K562 (cell line): ENCODE measurements at places on chromosomes 16 and 17. TPM values are rescaled to one million over a fixed set of nuclear protein-coding genes. Genes with fewer than 3 reads are reported as not detected.

- H3K27me3 ChIP-seq = no peaks in the 10 kb centered on the region
- H3K4me1 ChIP-seq = peaks cover 24% of the 10 kb centered on the region; the same call in 2 of the 3 replicates
- peak overlapping the region; percentile 55; the same call in 2 of the 3 replicates for H3K27ac ChIP-seq
- peaks cover 13% of the 10 kb centered on the region; the same call in 2 of the 3 replicates for H3K36me3 ChIP-seq
Observed at GRCh38 chr17:45021607-45022287, 29.7 kb downstream of the DCAKD start.

GRCh38 chr16:30482366-30482765 is 9.8 kb downstream of the ITGAL start:
- no peak overlapping the region for H3K27ac ChIP-seq
- H3K4me3 ChIP-seq = no peak overlapping the region
- no peaks in the 10 kb centered on the region for H3K27me3 ChIP-seq
- no peaks in the 10 kb centered on the region for H3K36me3 ChIP-seq
- H3K4me1 ChIP-seq = no peaks in the 10 kb centered on the region

GRCh38 chr17:17942846-17943245 is 29.4 kb downstream of the TOM1L2 start:
- H3K27me3 ChIP-seq = no peaks in the 10 kb centered on the region
- peaks cover 13% of the 10 kb centered on the region for H3K4me1 ChIP-seq
- H3K27ac ChIP-seq = no peak overlapping the region
- H3K4me3 ChIP-seq = no peak overlapping the region
- DNase-seq = no peak

RAB37 gene
- polyA plus RNA-seq = not detected in 2 replicates

DNA sequence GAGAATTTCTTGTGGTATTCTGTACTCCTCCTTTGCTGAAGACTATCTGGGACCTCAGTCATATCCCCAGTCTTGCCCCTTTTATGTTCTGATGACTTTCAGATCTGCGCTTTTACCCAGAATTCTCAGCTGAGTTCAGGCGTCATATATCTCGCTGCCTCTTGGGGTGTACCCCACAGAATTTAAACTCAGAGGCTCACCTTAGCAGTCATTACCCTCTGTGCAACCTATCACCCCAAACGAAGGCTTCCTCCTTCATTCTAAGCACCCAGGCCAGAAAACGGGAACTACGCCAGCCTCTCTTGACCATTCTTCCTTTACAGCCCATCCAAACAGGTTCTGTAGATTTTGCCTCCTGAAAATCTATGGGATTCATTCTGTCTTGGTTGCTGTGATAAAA is 574.8 kb upstream of the C16orf82 start:
- H3K4me1 ChIP-seq = no peaks in the 10 kb centered on the region
- no peak for DNase-seq
- H3K27me3 ChIP-seq = no peaks in the 10 kb centered on the region
- H3K4me3 ChIP-seq = no peak overlapping the region
- H3K27ac ChIP-seq = no peak overlapping the region

- H3K36me3 ChIP-seq = peaks cover 8% of the 10 kb centered on the region; the same call in 1 of the 3 replicates
- peaks cover 58% of the 10 kb centered on the region for H3K4me1 ChIP-seq
- DNase-seq = peak; percentile 95
- no peaks in the 10 kb centered on the region for H3K27me3 ChIP-seq
Observed at GRCh38 chr17:48636177-48637018, 10.2 kb upstream of the HOXB9 start.

MRC2 gene
- 8.1 and 11.3 TPM in 2 replicates for polyA plus RNA-seq

- no peak for DNase-seq
- H3K27me3 ChIP-seq = no peaks in the 10 kb centered on the region
- no peaks in the 10 kb centered on the region for H3K4me1 ChIP-seq
Observed at GRCh38 chr16:11685844-11686618, 17.8 kb downstream of the SNN start.

- H3K27me3 ChIP-seq = peaks cover 5% of the 10 kb centered on the region; the same call in 2 of the 3 replicates
- no peaks in the 10 kb centered on the region for H3K4me1 ChIP-seq
- no peak for DNase-seq
- no peak overlapping the region for H3K27ac ChIP-seq
- H3K36me3 ChIP-seq = no peaks in the 10 kb centered on the region
Observed at GRCh38 chr17:77264617-77265230, 124.0 kb downstream of the SEC14L1 start.

DNA sequence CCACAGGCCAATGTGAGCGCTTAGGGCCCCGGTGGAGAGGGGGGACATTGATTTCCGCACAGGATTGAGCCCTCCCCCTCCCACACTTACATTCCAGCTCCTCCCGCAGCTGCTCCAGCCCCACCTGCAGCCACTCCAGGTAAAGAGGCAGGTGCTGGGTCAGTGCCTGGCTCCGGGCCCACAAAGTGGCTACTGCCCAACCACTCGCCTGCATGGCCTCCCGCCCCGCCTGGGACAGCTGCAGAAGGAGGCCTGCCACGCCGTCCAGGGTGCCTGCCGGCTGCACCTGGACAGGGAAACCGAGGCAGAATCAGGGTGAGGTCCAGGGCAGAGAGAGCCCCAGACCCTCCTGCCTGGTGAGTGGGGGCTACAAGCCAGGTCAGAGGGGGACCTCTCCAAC is 46.3 kb downstream of the RMI2 start:
- H3K27me3 ChIP-seq = peaks cover 75% of the 10 kb centered on the region
- no peak for DNase-seq
- H3K4me3 ChIP-seq = no peak overlapping the region
- H3K4me1 ChIP-seq = peaks cover 25% of the 10 kb centered on the region
- H3K36me3 ChIP-seq = no peaks in the 10 kb centered on the region

DNA sequence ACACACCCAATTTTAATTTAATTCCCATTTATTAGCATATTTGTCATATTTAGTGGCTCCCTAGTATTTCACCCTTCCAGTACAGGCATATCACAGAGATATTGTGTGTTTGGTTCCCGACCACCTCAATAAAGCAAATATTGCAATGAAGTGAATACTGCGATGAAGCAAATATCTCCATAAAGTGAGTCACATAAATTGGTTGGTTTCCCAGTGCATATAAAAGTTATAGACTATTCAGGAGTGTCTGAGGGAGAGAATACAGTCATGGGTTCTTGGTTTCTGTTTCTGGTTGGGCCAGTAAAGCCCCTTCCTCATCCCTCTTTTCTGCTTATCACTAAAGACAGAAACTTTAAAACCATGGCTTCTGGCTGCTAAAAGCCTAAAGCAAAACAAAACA is 295.4 kb upstream of the AXIN2 start:
- no peaks in the 10 kb centered on the region for H3K36me3 ChIP-seq
- DNase-seq = no peak
- H3K4me1 ChIP-seq = no peaks in the 10 kb centered on the region
- no peak overlapping the region for H3K4me3 ChIP-seq

DNA sequence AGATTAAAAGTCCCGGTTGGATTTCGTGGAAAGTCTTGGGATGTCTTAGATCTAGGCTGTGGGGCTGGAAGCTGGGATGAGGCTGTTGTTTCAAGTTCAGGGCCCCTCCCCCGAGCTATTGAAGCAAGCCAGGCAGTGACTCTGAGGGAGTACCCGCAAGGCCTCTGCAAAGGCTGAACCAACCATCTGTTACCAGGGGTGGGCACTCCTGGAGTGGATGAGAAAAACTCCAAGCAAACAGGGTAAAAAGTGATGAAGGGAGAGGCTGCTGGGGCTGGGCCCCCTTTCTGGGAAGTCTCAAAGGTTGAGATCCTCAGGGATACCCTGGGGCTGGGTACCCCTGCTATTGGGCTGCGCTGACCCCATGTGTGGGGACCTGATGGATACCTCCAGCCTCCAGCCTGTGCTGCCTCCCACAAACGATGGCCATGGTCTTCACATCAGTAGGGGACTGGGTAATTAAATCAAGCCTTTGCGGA is 82.4 kb upstream of the KIFC3 start:
- H3K36me3 ChIP-seq = no peaks in the 10 kb centered on the region
- H3K27ac ChIP-seq = no peak overlapping the region
- peaks cover 7% of the 10 kb centered on the region; the same call in 1 of the 2 replicates for H3K4me1 ChIP-seq
- no peak overlapping the region for H3K4me3 ChIP-seq
- no peak for DNase-seq
- H3K27me3 ChIP-seq = peaks cover 62% of the 10 kb centered on the region

DNA sequence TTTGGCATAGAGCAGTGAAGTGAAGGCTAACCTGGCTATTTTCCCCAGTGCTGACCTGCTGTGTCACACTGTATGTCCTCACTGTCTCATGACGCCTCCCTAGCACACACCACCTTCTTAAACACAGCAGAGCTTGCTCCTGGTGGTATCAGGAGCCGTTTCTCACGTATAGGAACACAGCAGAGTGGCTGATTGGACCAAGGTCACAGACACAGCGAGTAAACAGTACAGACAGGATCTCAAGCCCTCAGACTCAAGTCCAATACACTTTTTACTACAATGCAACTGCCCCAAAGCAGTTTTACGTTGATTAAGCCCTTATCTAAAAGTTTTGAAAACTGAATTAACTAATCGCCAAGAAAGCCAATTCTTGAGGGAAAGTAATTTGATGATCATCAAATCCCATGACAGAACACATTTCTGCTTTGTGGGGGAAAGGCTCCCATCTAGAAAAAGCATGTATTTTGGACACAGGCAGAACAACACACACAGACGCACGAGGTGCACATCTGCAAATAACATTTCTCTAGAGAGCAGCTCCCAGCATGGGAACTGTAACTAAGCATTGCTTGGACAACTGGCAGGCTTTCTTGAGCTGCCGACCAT is 15.2 kb downstream of the ARHGAP17 start:
- no peak overlapping the region for H3K4me3 ChIP-seq
- no peaks in the 10 kb centered on the region for H3K36me3 ChIP-seq
- DNase-seq = no peak
- no peak overlapping the region for H3K27ac ChIP-seq
- H3K4me1 ChIP-seq = peaks cover 10% of the 10 kb centered on the region; the same call in 2 of the 3 replicates

DNA sequence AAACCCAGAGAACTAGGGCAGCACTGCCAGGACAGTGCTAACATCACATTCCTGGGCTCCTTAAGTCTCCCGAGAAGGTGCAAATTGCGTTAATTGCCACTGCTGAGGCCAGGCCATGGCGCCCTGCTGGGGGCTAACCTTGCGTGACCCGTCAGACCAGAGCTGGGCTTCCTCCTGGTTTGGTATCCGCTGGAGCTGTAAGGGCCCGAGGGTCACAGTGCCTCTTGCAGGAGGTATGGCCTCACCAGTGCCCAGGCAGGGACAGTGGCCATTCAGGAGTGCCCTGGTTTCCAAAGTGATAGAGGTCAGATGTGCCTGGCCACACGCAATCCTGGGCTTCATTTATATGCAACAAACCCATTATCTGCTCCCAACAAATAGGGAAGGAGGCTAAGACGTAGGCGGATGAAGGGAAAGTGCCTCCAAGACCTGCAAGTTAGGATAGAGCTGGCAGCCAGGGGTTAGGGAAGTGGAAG is 17.7 kb upstream of the ADCY9 start:
- H3K4me3 ChIP-seq = no peak overlapping the region
- H3K27ac ChIP-seq = no peak overlapping the region
- no peaks in the 10 kb centered on the region for H3K4me1 ChIP-seq
- peaks cover 63% of the 10 kb centered on the region for H3K27me3 ChIP-seq

- peaks cover 70% of the 10 kb centered on the region for H3K27me3 ChIP-seq
- no peaks in the 10 kb centered on the region for H3K36me3 ChIP-seq
- no peaks in the 10 kb centered on the region; the same call in 2 of the 3 replicates for H3K4me1 ChIP-seq
- H3K4me3 ChIP-seq = no peak overlapping the region
Observed at GRCh38 chr17:80498242-80498919, 22.0 kb upstream of the NPTX1 start.

CIBAR2 gene
- polyA plus RNA-seq = not detected in 2 replicates

GRCh38 chr16:14196011-14196410 is 124.9 kb downstream of the MRTFB start:
- H3K36me3 ChIP-seq = no peaks in the 10 kb centered on the region
- H3K4me1 ChIP-seq = peaks cover 7% of the 10 kb centered on the region; the same call in 1 of the 3 replicates
- H3K27ac ChIP-seq = no peak overlapping the region
- H3K27me3 ChIP-seq = no peaks in the 10 kb centered on the region

DNA sequence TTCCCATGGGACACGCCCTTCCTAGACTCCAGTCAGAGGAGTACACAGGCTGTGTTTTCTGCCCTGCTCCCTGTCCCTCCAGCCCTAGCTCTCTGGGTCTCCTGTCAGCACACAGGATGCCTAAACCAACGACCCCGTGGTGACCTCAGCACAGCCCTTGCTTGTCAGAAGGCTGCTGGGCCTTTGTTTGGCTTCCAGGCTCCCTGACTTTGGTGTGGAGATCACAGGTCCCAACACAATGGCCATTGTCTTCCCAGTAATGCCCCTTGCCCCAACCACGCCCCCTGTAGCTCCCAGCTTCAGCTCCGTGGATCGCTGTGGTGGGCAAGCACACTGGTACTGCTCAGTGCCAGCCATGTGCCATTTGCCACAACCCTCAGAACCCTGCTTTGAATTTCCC is 15.0 kb downstream of the HNF1B start:
- no peak overlapping the region for H3K4me3 ChIP-seq
- H3K27ac ChIP-seq = no peak overlapping the region
- H3K4me1 ChIP-seq = no peaks in the 10 kb centered on the region

- peaks cover 28% of the 10 kb centered on the region for H3K27me3 ChIP-seq
- peaks cover 8% of the 10 kb centered on the region; the same call in 1 of the 2 replicates for H3K4me1 ChIP-seq
- no peaks in the 10 kb centered on the region for H3K36me3 ChIP-seq
Observed at GRCh38 chr16:86566601-86566965, at the start of gene FOXC2. FOXC2 (plus strand) TSS chr16:86566829; CDS start chr16:86567336, 507 bp downstream.

DNA sequence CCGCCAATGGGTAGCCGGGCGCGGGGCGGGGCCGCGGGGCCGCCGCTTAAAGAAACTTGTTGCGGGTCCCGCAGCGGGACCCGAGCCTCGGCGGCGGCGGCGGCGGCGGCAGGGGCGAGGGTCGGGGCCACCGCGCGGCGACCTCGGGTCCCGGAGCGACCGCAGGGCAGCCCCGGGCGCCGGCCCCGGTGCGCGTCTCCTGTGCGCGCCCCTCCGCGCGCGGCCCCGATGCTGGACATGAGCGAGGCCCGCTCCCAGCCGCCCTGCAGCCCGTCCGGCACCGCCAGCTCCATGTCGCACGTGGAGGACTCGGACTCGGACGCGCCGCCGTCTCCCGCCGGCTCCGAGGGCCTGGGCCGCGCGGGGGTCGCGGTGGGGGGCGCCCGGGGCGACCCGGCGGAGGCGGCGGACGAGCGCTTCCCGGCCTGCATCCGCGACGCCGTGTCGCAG is at the start of gene SOX8:
TSS of gene SOX8 (plus strand) at position 76 of the 450 bp plus-strand sequence. CDS start at position 229, 153 bp downstream.
- H3K27ac ChIP-seq = no peak within 1 kb of the TSS
- no peaks in the 10 kb centered on the region for H3K36me3 ChIP-seq
- no peak for DNase-seq

MARCHF10 gene
- not detected in 2 replicates for polyA plus RNA-seq

GRCh38 chr17:13047011-13047606 is 29.3 kb upstream of the ELAC2 start:
- H3K4me3 ChIP-seq = no peak overlapping the region
- no peaks in the 10 kb centered on the region for H3K4me1 ChIP-seq
- no peaks in the 10 kb centered on the region for H3K36me3 ChIP-seq
- DNase-seq = no peak

GRCh38 chr16:81738783-81739496 is 40.2 kb upstream of the PLCG2 start:
- H3K4me1 ChIP-seq = peaks cover 18% of the 10 kb centered on the region
- no peak overlapping the region for H3K27ac ChIP-seq
- no peak overlapping the region for H3K4me3 ChIP-seq
- H3K27me3 ChIP-seq = no peaks in the 10 kb centered on the region
- no peaks in the 10 kb centered on the region for H3K36me3 ChIP-seq

GRCh38 chr16:71319999-71320398 is 30.8 kb upstream of the CMTR2 start:
- no peaks in the 10 kb centered on the region for H3K4me1 ChIP-seq
- DNase-seq = no peak
- no peaks in the 10 kb centered on the region for H3K36me3 ChIP-seq
- no peaks in the 10 kb centered on the region; the same call in 1 of the 2 replicates for H3K27me3 ChIP-seq
- no peak overlapping the region for H3K27ac ChIP-seq

- no peaks in the 10 kb centered on the region for H3K4me1 ChIP-seq
- H3K36me3 ChIP-seq = no peaks in the 10 kb centered on the region
- no peak overlapping the region for H3K27ac ChIP-seq
- H3K4me3 ChIP-seq = no peak overlapping the region
- H3K27me3 ChIP-seq = no peaks in the 10 kb centered on the region
Observed at GRCh38 chr16:80591071-80591915, 50.5 kb downstream of the DYNLRB2 start.
